Activated T-helper 1 cell treated with anti-CD3 and anti-CD28 coated beads, Interleukin-2, amount 50 U/mL, for 16 hours (primary cell): ENCODE measurements at places on chromosomes 5 and 9.

DNA sequence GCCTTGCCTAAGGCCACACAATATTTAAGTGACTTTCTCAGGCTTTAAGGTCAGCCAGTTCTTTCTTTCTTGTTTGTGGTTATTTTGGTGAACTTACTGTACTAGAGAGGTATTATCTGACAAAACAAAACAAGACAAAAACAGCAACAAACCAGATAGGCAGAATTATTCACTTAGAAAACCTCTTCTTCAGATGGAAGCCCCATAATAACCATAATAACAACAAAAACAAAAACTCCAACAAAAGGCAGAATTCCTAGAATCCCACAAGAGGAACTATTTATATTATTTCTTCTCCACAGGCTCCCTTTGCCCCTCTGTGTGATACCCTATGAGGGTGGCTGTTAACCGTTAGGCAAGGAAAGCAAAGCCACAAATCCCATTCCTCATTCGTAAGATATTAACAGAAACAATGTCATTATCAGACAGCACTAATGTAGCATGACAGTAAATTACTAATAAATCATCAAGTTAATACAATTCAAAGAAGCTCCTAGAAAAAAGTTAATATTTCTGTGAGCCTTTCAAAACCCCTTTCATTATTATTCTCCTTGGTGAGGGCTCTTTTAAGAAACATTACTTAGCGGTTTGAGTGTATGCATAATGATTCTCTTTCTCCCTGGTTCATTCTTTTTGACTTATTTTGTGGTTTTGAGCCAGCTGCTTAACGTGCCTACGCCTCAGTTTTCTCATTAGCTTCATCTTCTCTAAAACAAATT is 274.9 kb downstream of the EFNA5 start:
- no peak for DNase-seq

GRCh38 chr9:116654059-116654355 is 33.1 kb upstream of the TRIM32 start:
- no peak for DNase-seq

DNA sequence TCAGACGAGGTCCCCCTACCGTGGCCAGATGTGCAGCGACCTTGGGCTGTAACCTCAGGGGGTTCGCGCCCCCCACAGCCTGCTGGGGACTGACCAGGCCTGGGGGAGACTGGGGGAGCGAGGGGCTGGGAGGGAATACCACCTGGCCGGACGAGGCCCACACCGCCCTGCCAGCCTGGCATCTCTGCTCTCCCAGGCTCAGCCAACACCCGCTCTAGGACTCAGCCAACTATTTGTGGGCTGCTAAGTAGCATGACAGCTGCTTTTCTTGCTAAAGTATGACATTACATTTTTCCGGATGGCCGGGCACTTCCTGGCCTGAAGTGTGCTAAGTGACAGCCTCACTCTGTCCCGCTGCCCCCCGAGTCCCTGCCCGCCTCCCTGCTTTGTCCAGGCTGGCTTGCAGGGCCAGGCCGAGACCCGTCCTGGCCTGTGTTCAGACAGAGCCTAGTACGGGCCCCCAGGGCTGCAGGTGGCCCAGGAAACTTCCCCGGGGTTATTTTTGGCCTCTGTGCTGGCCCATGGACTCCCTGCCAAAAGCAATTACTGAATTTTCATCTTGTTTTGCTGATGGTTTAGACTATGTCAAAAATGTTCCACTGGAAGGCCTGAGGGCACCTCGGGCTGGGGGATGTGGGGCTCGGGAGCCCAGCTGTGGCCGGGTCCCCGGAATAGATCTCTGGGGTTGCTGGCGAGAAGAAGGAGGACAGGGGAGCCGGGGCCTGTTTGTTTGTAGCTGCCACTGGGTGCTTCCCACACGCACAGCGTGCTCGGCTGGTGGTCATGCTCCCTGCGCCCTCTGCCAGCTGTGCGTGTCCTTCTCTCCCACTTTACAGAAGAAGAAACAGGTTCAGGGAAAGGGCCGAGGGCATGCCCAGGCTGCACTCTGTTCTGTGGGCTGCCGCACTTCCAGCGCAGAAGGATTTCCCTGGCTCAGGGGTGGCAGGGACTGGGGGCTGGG is 13.4 kb upstream of the SLC2A6 start:
- DNase-seq, result no peak

GRCh38 chr5:5159282-5160103 is 19.4 kb downstream of the ADAMTS16 start:
- DNase-seq, result no peak

DNA sequence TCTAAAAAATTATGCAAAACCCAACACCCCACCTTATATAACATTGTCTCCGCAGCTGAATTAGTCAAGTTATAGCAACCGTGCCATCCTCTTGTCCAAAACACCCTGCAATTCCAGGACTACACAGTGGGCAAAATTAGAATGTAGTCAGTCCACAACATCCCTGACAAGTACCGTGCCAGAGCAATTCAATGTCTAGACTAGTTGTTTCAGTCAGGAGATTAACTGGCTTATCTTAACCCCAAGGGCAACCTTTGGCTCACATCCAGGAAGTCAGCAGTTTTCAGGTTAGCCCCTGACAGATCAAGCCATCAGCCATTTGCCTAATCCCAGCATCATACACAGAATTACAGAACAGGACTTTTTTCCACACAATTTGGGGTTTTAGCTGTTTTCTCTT is 240.8 kb upstream of the TMEM161B start:
- no peak for DNase-seq

- DNase-seq, result no peak
Measured at GRCh38 chr9:131095666-131096268, 564 bp upstream of the AIF1L start.

GRCh38 chr5:123835421-123835820 is 323.4 kb downstream of the CSNK1G3 start:
- DNase-seq, result no peak
